GDM1 (cell line): ENCODE measurements at places on chromosomes 2 and 18.

- no peak for DNase-seq
Measured at GRCh38 chr2:214987261-214987660, 151.2 kb downstream of the ABCA12 start.

DNA sequence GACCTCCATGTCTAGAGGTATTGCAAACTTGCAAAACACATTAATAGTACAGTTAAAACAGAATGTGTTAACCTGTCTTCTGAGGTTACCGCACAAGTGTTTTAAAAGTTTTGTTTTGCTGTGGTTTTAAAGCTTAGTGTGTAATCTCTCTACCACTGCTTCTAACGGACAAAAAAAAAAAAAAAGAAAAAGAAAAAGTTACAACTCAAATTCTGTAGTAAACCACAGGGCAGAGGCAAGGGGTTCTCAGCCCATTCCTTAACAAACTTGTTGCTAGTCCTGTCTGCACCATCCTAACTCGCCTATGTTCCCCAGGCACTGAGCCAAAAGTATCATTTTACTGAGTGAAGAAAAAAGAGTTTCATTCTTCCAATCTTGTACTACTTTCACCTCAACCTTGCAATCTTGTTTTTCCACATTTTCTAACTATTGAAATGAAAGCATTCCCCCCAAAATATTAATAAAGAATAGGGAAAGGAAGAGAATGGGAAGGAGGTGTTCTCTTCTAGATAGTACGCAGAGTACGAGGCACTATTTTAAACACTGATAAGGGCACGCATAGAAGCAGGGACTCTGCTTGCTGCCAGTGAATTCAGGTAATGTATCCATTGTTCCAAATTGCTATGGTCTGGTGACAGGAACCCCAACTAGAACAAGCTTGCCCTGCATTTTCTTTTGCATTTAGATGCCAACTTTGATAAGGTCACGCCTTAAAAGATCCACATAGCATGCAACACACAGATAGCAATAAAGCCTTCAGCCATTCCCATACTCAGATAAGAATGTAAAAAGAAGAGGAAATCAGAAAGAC is 47.1 kb downstream of the IKZF2 start:
- DNase-seq = no peak

DNA sequence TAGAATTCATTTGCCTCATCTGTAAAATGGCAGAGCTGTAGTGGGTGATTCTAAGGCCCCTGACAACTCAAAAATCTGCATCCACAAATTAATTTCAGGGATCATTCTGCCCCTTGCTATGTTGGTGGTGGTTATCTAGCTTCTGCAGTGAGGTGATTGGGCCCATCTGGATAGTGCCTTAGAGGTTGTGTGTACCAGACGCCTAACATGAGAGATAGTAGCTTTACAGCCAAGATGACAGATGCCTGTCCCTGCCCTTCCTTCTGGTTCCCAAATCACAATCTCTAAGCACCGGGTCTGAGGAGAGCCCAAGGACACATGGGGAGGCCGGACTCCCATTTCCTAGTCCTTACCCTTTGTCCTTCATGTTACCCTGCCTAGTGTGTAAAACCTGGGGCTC is 51.1 kb upstream of the TNP1 start:
- no peak for DNase-seq

GRCh38 chr2:128817813-128818212 is 499.1 kb upstream of the HS6ST1 start:
- DNase-seq = no peak

- DNase-seq = no peak
Measured at GRCh38 chr2:40039549-40039948, 260.5 kb upstream of the THUMPD2 start.
